Myometrial cell (primary cell): ENCODE measurements at places on chromosomes 11 and 22. TPM values are rescaled to one million over a fixed set of nuclear protein-coding genes. Genes with fewer than 3 reads are reported as not detected.

RAB3IL1 gene
- total RNA-seq, result 0.29 and 2.3 TPM in 2 replicates

ARHGAP20 gene
- total RNA-seq, result 1.2 and 2.3 TPM in 2 replicates

LRRC75B gene
- 6.1 and 10.5 TPM in 2 replicates for total RNA-seq

SMTNL1 gene
- not detected in 2 replicates for total RNA-seq

CCDC188 gene
- total RNA-seq, result 1.4 TPM in 1 of 2 replicates, not detected in the other

GRAP2 gene
- total RNA-seq, result not detected in 2 replicates

RAB30 gene
- total RNA-seq, result 1.2 and 4.1 TPM in 2 replicates

P2RY2 gene
- not detected in 2 replicates for total RNA-seq

PATE2 gene
- total RNA-seq, result not detected in 2 replicates

MYRF gene
- 2.6 and 2.8 TPM in 2 replicates for total RNA-seq

RGL4 gene
- total RNA-seq, result not detected in 2 replicates

LRRC4C gene
- not detected in 2 replicates for total RNA-seq

ATG2A gene
- 22.7 and 27.4 TPM in 2 replicates for total RNA-seq

CXCR5 gene
- not detected in 2 replicates for total RNA-seq

CDHR5 gene
- total RNA-seq, result not detected in 2 replicates

BRSK2 gene
- total RNA-seq, result not detected in 2 replicates

CASP1 gene
- 13.3 and 25.7 TPM in 2 replicates for total RNA-seq

OR51A2 gene
- total RNA-seq, result not detected in 2 replicates

MS4A12 gene
- total RNA-seq, result not detected in 2 replicates

MUC2 gene
- not detected in 2 replicates for total RNA-seq

KMT5B gene
- total RNA-seq, result 7.8 and 11.7 TPM in 2 replicates

LRRC10B gene
- total RNA-seq, result not detected in 2 replicates
